ENCODE measurements at places on chromosomes 2 and 18.

GRCh38 chr2:68336192-68336591 lies 16.4 kb upstream of the CNRIP1 start:
- DNase-seq, result peak; percentile 80

- peak; percentile 77 for DNase-seq
These were observed 32.2 kb downstream of the PLEKHA3 start for GRCh38 chr2:178512484-178512883.

DNA sequence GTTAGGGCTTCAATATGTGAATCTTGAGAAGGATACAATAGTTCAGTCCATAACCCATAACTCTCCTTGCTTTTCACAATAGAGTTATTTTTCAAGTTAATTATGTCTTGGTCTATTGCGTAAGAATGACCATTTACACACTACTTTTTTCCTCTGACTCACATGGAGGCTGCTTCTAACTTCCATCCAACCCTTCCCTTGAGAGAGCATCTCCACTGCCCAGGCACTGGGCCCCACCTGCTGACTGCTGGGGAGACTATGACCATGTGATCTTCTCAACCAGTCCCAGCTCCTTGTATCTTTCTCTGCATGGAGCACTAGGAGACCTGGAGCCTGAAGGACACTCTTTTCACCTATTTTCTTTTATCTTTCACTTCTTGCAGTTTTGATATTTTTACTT lies 251.5 kb downstream of the GPD2 start:
- DNase-seq, result peak; percentile 54

DNA sequence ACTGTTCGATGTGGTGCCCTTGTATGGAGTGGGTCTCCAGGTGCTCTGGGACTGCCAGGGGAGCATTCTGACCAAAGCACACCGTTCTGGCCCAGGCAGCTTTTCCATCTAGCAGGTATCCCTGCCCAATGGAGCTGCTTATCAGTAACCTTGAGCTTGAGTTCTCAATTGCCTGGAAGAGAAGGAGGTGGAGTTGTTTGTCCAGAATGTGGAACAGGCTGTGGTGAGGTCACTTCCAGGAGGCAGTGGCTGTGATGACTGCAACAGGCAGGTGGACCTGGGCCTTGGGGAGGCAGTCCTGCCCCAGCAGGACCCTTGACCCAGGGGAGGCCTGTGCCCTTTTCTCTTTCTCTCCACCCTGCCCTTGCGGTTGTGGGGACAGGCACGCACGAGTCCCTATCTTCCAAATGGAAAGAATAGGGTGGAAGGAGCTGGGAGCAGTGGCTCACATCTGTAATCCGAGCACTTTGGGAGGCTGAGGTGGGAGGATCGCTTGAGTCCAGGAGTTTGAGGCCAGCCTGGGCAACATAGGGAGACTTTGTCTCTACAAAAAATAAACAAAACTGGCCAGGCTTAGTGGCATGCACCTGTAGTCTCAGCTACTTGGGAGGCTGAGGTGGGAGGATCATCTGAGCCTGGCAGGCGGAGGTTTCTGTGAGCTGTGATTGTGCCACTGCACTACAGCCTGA lies 66.2 kb upstream of the MCFD2 start:
- DNase-seq, result no peak

DNA sequence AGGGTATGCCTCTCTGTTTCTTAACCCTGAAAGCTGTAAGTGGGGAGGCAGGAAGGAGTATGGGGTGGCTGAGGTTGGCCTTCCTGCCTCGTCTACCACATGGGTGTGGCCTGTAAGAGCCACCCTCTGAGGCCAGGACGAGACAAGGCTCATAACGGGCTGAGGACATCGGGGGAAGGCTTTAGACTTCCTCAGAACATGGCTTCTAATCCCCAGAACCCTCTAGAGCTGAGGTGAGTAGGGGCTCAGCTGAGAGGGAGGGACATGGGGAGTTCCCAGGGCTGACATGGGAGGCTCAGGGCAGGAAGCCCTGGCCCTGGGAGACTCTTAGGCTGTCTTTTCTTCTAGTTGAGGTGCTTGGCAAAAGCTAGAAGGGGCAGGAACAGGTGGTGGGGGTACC lies 36.7 kb downstream of the EMX1 start:
- no peak for DNase-seq

DNA sequence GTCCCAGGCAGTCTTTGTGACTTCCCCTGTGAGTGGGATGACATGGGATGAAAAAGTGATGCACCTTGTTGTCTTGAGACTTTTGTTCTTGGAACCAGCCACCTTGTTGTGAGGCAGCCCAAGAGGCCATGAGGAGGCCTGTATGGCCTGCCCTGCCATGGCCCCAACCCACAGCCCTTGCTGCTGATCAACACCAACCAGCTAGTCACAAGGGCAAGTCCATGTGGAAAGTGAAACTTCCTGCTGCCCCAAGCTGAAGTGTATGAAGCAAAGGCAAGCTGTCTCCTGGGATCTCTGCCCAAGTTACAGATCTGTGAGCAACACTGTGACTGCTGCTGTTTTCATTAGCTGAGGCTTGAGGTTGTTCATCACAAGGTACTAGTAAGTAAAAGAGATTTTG lies 21.6 kb downstream of the TMEM18 start:
- DNase-seq, result peak; percentile 34
